GM12892 (cell line): ENCODE measurements at places on chromosomes 16 and 17.

GRCh38 chr16:9092978-9093344 is 1.5 kb downstream of the HAPSTR1 start:
- DNase-seq, result no peak

DNA sequence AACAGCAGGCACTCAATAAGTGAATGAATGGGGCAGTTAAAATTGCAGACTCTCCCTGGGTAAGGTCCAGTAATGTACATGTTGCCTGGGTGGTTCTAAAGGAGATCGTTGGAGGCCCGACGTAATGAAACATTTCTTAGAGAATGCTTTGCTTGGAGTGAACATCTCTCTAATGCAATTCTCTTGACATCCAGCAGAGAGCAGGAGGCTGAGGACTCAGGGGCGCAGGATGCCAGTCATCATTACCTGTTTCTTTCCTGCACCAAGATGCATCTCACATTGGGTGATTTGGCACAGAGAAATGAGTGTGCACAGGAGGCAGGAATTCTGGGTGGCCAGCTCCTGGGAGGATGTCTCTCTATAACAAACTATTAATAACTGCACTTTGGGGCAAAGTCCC is 130.3 kb upstream of the RBBP6 start:
- no peak for DNase-seq

DNA sequence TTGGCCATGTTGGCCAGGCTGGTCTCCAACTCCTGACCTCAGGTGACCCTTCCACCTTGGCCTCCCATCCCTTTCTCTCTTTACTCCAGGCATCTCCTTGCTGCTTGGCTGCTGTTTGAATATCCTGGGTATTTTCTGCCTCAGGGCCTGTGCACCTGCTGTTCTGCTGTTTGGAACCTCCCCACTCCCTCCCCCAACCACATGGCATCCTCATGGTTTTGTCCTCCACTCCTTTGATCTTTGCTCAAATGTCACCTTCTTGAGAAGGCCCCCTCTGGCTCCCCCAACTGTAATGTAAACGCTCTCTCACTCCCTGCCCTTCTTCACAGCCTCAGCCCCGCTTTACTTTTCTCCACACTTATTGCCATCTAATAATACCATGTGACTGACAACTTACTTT is 152.0 kb downstream of the GSG1L start:
- DNase-seq, result no peak

GRCh38 chr17:10631048-10631700 is 25.9 kb downstream of the MYH3 start:
- no peak for DNase-seq

DNA sequence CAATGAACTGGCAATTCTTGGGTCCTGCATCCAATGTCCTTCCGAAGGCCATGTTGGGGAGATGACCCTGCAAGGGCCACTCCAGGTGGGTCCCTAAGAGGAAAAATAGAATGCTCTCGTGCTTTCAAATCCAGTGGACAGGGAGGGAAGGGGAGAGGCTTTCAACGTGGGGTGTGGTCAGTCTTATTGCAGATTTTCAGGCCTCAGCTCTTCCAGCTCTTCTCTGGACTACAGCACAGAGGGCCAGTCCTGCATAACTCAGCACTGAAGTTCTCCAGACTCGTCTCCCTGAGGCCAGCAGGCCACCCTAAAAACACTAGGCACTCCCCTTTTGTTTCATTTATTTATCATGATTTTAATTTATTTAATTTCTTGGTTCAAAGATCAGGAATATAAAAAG is 43.1 kb downstream of the SRL start:
- no peak for DNase-seq

- DNase-seq, result no peak
These were observed 1.7 kb upstream of the TAF15 start for GRCh38 chr17:35807371-35808144.

- DNase-seq, result no peak
These were observed 4.7 kb upstream of the PLCG2 start for GRCh38 chr16:81774348-81774747.

GRCh38 chr17:8995711-8996110 is 25.6 kb upstream of the NTN1 start:
- DNase-seq, result no peak

GRCh38 chr16:22624800-22625533 is 114.3 kb downstream of the NPIPB5 start:
- DNase-seq, result no peak

GRCh38 chr16:66494916-66495315 is 55.0 kb downstream of the TK2 start:
- no peak for DNase-seq

GRCh38 chr17:31433091-31433790 is 41.8 kb downstream of the RAB11FIP4 start:
- DNase-seq, result no peak

DNA sequence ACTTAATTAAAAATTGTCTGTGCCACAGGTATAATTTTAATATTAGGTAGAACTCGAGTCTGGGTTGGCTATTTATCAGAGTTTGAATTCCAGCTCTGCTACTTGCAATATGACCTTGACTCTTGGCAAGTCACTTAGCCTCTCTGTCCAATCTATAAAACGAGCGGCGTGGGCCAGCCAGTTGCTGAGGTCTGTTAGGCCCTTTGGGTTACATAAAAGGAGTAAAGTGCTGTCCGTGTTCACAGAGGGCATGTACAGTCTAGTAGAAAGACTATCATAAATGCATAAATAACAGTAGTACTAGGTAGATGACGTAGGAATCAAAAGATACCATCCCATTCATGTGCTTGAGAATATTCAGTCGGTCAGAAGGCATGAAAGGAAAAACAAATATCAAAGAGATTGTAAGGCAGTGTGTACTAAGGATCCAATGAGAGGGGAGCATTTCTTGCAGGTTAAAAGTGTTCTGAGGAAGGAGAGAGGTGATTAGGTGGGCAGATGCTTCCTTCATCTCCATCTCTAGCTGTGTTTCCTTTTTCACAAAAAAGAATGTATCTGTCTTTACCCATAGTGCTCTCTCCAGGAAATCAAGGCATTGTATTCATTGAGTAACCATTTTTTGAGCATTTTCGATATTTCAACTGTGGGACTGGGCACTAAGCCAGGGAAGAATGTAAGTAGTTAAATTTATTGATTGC is 2.4 kb downstream of the TNRC6A start:
- no peak for DNase-seq

DNA sequence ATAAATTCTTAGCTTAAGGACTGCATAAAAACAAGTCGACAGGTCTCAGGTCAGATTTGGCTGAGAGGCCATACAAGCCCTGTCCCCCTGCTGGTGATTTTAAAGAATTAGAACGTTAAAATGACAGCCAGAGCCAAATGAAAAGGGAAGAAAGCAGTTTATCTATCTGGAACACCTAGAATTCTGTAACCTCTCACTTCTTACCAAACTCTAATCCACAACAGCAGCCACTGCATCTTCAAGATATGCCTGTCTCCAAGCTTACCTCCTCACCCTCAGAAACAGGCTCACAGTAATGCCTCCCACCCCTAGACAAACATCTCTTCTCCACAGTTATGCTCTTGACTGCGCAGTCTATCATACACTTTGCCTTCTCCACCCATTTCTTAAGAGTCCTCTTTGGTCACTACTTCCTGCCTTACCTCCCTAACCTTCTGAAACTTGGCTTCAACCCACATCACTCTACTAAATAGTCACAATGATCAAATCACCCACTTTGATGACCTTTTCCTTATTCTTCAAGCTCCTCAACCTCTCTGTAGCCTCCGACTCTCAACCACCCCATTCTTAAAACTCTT is 14.2 kb downstream of the ANKFY1 start:
- DNase-seq, result no peak

DNA sequence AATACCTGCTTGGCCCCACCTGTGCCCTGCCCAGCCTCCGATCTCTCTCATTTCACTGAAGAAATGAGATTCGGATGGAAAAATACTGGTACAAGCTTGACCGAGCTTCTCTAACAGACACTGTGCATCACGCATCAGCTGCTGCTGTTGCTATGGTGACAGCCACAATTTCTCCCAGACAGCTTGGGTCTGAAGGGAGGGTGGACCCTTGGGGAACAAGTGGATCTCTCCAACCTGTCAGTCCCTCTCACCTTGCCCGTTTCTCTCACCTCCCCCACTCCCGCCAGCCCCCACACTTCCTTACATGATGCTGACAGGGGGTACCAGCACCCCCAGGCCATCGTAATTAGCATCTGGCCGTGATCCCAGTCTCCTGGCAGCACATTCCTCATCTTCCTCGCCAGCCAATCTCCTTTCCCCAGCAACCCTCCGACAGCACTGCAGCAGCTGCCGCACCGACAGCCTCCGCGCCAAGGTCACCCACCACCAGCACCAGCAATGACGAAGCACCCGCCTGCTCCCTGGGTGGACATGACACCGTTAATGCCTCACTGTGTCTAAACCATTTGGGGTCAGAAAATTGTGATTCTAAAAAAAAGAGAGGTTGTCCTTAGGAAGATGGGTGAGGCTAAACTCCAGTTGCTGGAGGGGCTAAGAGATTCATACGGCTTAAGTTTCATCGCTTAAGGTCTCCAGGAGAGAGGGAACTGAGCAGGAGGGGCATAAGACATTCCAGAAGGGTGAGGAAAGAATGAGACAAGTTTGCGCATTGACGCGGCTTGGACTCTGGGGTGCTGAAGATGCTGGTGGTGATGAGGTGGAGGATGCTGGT is 58.6 kb upstream of the TNRC6A start:
- DNase-seq, result no peak

GRCh38 chr17:62892870-62893338 is 73.1 kb upstream of the TANC2 start:
- DNase-seq, result no peak

- DNase-seq, result peak; percentile 15
These were observed 1.8 kb upstream of the HELZ start for GRCh38 chr17:67246653-67247415.

DNA sequence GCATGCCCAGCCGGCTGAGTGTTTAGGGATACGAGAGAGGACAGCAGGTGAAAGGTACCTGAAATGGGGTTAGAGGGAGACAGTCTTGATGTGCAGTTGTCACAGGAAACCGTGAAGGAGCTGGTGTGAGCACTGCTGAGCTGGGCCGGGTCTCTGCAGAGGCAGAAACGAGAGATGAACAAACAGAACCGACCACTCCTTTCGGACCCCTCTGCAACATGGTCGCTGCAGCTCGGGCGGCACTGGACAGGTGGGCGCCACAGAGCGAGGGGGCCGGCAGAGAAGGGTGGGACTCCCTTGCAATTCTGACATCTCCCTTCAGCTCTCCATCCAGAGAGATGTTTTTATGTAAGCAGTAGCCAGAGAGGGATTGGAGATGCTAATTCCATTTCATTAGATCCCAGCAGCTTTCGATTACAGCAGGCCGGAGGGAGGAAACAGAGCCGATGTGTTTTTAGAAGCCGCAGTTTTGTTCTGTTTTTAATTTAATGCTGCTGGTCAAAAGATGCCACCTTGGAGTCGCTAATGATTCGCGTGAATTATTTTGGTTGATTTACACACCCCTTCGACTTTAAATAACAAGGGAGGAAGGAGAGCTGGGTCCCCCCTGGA is 86.3 kb upstream of the RPL38 start:
- DNase-seq, result no peak

- no peak for DNase-seq
These were observed 120.5 kb downstream of the C16orf95 start for GRCh38 chr16:87196661-87197060.

DNA sequence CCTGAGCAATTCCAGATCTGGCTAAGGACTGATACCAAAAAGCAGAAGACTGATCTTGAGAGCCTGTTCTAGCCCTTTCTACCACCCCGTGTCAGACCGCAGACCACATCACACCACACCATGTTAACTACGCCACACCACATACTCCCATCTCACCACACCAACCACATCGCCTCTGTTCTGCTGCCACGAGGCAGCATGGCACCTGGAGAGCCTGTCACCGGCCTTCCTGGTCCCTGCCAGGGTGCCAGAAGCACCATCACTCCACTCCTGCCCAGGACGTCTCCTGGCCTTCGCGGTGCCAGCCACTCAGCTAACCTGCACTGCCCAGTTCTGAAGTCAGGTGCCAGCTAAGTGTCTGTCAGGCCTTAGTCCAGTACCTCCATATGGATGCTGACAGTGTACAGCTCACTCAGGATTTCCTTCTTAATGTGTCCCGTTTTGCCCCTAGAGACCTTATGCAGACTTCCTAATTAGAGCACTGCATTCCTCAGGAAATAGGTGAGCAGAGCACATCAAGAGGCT is 37.2 kb upstream of the BCAR1 start:
- no peak for DNase-seq

DNA sequence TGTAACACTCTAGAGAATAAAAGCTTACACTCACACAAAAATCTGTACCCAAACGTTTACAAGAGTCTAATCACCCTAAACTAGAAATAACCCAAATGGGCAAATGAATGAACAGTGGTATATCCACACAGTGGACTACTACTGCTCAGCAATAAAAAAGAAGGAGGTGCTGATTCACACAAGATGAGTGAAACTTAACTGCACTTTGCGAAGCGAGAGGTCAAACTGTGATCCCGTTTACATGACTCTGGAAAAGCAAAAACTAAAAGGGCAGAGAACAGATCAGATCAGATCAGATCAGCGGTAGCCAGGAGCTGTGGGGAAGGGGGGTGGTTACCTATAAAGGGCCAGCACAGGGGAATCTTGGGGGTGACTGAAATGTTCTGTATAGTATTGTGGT is 113.4 kb downstream of the TRIM37 start:
- no peak for DNase-seq

DNA sequence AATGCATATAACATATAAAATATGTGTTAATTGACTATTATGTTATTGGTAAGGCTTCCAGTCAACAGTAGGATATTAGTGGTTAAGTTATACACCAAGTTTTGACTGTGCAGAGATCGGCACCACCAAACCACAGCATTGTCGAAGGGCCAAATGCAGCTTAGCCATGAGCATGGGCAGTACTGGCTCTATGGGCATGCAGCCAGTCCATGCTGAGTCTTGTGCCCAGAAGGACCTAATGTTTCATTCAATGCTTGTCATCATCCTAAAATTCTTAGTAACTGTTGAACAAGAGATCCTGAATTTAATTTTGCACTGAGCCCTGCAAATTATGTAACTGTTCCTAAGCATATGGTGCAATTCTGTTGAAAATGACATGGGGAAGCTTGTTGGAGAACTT is 233.4 kb upstream of the HS3ST3A1 start:
- DNase-seq, result no peak

GRCh38 chr17:36773039-36773438 is 164.2 kb upstream of the LHX1 start:
- DNase-seq, result no peak

- DNase-seq, result no peak
These were observed 4.9 kb upstream of the ASGR1 start for GRCh38 chr17:7184091-7184488.

DNA sequence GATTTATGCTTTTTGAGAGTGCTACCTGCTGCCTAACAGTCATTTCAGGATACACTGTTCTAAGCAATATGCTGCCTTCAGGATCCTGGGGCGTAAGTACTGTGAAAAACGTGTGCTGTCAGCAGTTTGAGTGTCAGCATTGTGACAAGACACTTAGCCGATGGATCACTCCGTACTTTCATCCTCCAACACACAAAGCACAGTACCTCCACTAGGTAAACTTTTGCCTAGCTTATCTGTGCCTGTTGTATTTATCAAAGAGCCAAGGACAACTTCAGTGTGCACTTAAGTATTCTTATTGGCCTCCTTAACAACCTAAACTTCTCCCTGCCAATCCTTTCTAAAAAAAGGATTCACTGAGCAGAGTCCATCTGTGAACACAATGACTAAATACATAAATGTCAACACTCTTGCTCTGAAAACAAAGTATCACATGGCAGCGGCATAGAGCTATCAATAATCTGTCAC is 33.8 kb upstream of the PHLPP2 start:
- DNase-seq, result no peak

GRCh38 chr16:70701596-70701995 is 15.7 kb upstream of the MTSS2 start:
- DNase-seq, result no peak
